Neural progenitor cell (in vitro differentiated cells): ENCODE measurements at places on chromosomes 3 and 15.

DNA sequence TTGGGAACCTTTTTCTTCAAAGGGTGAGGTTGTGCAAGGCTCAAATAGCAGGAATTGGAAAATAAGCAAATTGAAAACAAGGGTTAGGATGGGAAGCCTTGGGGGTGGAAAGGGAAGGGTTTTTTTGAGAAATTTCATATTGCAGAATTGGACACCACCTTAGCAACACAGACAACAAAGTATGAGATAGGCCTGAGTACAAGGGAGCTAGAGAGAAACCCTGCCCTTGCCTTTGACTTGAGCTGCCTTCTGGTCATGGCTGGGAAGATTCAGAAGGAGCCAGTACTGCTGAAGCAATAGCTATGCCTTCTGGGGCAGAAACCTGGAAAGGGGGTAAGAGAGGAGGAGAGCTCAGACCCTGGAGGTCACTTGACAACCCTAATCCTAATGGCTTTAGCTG is 445.6 kb downstream of the ERC2 start:
- no peak for DNase-seq

DNA sequence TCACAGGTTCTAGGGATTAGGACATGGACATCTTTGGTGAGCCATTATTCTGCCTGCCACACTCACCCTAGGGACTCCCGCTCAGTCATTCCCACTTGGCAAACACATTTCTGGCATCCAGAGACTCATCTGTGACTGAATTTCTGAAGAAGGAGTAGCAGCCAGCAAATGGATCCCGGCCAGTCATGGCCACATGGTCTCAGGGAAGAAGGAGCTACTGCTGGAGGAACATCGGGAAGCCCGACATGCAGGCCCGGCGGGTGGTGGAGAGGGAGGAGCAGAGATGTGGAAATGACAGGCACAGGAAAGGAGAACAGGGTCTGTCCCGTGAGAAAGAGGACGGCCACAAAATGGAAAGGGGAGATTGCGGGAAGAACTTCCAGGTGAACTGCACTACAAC is 65.4 kb downstream of the SEMA5B start:
- DNase-seq = no peak

DNA sequence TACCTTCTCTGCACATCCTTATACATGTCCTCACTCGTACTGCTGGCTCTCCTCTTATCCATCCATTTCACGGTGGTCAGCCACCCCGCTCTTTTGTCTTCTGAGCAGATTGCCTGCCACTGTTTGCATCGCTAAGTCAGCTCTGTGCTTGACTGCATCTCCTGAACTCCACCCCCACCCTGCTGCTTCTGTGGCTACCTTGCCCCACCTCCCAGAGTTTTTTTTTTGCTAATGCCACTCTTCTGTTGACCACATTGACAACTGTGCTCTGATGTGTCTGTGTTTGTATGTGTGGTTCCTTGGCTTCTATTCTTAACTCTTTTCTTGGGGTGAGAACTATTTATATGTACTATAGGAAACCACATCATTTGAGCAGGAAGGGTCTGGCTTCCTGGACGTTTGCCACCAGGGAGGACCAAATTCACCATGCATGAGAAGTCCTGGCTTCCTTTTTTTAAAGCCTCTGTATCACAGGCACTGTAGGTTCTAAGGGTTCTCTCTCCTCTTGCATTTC is 12.8 kb upstream of the MTMR10 start:
- DNase-seq = peak; percentile 55

- no peak for DNase-seq
Observed at GRCh38 chr15:67911727-67912126, 71.9 kb upstream of the RNU6-1 start.

DNA sequence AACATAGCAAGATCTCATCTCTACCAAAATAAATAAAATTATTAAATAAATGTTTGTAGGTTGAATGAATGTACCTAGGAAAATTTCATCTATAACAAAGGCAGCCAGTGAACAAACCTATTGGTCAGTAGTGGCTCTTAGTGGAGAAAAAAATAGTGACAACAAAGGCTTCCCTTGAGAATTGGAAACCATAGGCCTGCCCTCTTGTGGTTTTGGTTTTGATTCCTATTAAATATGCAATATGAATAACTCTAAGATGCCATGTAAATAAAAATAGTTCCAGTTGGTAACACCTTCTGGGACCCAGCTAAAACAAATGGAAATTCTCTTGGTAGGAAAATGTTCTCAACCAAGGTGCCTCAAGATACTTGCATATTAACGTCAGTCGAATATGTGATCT is 145.7 kb upstream of the BFSP2 start:
- no peak for DNase-seq

DNA sequence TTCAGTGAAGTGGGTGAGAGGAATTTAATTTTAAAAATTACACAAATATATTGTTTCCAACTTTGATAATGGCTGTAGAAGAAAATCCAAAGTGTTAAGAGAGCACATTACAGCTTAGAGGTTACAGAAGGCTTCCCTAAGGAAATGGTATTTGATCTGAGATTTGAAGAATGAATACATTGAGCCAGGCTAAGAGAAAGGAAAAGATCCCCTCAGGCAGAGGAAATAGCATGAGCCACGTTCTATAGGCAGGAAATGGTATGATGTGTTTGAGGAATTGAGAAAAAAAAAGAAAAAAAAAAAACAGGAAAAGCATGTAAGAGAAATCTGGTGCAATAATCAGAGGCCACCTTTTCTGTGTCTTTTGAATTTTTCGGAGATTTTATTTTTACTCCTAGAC is 48.6 kb downstream of the UNC13C start:
- DNase-seq = no peak

- DNase-seq = no peak
Observed at GRCh38 chr3:161449785-161450184, 46.8 kb upstream of the OTOL1 start.

DNA sequence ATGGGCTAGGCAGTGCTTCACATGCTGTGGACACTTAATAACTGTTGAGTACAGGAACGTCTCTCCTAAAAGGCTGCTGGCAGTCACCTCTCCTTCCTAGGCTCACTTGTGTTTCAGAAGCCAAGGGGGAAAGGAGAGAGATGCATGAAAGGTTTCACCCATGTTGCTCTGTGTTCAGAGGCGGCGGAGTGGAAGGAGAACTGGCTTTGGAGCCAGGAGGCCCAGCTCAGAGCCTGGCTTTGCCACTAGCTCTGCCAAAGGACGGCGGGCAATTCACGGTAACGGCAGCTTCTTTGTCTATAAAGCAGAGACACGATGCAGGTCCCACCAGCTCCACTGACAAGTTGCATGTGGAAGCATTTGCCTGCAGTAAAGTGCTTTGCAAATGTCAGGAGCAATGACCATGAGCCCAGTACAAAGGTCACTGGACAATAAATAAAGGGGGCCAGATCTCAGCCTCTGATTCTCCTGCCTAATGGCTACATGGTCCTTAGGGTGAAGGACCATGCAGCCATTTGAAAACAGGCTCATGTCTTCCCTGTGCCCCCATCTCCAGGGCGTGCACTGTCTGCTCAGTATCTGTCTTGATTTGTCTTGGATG is 171.7 kb upstream of the TLE3 start:
- DNase-seq = peak; percentile 48

DNA sequence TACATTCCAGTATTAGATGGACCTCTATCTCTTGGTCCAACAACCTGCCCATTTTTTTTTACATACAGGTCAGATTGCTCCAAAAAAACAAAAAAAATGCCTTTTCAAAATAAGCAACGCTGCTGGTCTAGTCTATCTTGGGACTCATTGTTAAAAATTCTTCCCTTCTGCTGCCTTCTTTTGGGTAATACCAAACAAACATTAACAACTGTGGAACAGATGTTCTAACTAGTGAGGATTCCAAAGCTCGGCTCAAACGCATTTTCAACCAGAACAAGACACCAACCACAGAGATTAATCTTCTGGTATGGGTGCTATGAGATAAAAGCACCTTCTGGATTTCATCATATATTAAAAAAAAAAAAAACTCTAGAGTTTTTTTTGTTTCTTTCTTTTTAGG is 24.7 kb downstream of the ARHGAP31 start:
- no peak for DNase-seq
